CD8-positive, alpha-beta T cell (primary cell): ENCODE measurements at places on chromosomes 2 and 18. TPM values are rescaled to one million over a fixed set of nuclear protein-coding genes. Genes with fewer than 3 reads are reported as not detected.

- no peak for DNase-seq
Measured at GRCh38 chr2:58764338-58765104, 523.4 kb upstream of the FANCL start.

DNA sequence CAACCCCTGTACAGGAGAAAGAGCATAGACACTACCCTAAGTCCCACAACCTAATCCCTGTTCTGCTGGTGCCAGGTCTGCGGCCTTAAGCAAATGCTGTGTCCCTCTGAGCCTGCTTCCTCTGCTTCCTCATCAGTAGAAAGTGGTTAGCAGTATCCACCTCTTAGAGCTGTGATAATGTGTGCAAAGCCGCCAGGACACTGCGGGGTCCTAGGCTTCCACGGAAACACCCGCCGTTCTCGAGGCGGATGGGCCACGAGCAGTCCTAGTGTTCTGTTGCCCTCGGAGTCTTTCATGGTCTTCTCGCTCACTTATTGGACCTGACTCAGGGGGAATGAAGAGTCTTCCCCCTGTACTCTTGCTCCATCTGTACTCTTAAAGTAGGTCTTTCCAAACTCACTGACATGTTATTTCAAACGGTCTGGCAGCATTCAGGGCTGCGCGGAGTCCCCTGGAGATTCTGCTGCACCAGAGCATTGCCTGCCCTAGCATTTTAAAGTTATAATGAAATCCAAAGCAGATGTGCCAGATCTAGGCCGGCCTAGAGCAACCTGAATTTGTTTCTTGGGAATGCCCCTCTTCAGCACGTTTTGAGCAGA, 107.2 kb upstream of the ZNF236 start:
- no peak for DNase-seq

GRCh38 chr2:111535404-111535803, 348.6 kb downstream of the ANAPC1 start:
- DNase-seq = no peak

The CCDC150 gene
- 0.72 TPM for total RNA-seq
